CD4-positive, alpha-beta T cell treated with Interleukin-6 at 100 ng/mL for 8 hours (primary cell): ENCODE measurements at places on chromosomes 12 and 14.

GRCh38 chr12:122944605-122945592 is 21.4 kb downstream of the ABCB9 start:
- DNase-seq, result no peak

- no peak for DNase-seq
These were observed 22.6 kb downstream of the GPHB5 start for GRCh38 chr14:63296060-63296563.

DNA sequence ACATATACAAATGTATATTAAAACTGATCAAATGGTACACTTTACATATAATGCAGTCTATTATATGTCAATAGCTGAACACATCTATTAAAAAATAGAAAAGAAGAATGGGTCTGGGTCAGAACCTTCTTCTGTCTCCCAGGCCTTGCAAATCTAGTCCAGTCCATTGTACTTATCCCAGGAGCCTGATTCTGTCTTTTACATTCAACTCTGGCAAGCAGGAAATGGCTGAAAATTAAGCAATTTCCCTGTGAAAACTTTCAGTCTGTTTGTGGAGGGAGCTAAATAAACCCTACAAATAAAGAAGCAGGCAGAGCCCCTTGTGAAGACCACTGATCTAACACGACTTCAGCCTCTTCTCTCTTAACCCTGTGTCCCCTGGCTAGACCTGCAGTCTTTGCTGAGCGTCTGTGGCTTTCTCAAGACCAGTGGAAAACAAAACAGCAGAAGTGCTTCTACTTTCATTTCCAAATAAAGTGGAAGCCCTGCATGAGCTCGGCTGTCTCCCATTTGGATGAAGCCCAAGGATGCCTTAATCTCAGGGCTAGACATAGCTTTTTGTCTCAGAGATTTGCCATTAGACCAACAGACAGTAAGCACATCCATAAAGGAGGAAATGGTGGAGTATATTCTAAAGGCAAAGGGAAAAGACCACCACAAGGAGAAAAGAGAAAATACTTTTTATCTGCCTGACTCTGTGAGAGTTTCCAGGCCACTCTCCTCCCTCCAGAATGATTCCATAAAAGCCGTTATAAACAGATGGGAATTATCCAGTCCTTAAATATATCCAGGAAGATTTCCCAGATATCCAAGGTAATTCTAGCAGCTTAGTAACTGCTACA is 48.2 kb downstream of the CRACR2A start:
- DNase-seq, result no peak

DNA sequence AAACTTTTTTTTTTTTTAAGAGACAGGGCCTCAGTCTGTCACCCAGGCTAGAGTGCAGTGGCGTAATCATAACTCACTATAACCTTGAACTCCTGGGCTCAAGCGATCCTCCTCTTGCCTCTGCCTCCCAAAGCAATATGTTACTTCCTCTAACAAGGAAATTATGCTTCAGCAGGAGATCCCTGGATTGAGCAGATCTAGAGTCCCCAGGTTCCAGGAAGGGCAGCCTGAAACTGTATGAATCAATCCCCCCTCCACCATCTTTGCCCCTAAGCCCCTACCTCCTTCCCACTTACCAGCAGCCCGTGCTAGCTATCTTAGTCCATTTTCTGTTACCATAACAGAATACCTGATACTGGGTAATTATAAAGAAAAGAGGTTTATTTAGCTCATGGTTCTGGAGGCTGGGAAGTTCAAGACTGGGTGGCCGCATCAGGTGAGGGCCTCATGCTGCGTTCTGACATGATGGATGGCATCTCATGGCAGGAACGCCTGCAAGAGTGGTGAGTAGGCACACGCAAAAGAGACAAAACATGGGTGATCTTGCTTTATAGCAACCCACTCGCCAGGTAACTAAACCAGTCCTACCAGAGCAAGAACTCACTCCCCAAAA is 5.0 kb downstream of the TAMALIN start:
- no peak for DNase-seq

- DNase-seq, result no peak
These were observed 148.7 kb downstream of the ANO2 start for GRCh38 chr12:5796171-5796958.
